ENCODE measurements at places on chromosomes 4 and X. TPM values are rescaled to one million over a fixed set of nuclear protein-coding genes. Genes with fewer than 3 reads are reported as not detected.

Gene MAGEA10
- not detected for total RNA-seq

Gene GLRA3
- not detected for total RNA-seq

Gene ART3
- total RNA-seq = not detected

Gene UBL4A
- total RNA-seq = 109 TPM

Gene CCNA2
- 106 TPM for total RNA-seq

Gene USP17L29
- not detected for total RNA-seq

Gene TMPRSS11B
- not detected for total RNA-seq
